ENCODE measurements at places on chromosomes 13 and 19.

DNA sequence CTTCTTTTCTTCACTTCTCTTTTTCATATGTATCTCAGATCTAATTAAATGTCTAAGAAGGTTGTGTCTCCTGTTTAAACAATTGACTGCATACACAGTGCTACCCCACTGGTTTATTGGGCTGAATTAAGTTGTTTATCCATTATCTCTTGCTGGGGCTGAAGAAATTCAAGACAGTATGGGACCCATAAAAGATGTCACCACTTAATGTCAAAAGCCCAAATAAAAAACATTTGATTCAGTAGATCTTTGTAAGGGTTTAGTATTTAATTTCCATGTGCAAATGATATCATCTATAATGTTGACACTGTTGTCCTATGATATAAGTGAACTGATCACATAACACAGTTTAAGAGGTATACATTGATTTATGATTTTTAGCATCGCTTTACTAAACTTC lies 1431.9 kb upstream of the PCDH20 start:
- no peak for DNase-seq

- DNase-seq: no peak
These were observed 294.1 kb downstream of the DLEU7 start for GRCh38 chr13:50549221-50549942.

GRCh38 chr19:4400135-4400936 lies at the start of gene SH3GL1:
Gene SH3GL1, minus strand, starts transcription at chr19:4400547. Its CDS starts 179 bp downstream, at chr19:4400368.
- DNase-seq: no peak

DNA sequence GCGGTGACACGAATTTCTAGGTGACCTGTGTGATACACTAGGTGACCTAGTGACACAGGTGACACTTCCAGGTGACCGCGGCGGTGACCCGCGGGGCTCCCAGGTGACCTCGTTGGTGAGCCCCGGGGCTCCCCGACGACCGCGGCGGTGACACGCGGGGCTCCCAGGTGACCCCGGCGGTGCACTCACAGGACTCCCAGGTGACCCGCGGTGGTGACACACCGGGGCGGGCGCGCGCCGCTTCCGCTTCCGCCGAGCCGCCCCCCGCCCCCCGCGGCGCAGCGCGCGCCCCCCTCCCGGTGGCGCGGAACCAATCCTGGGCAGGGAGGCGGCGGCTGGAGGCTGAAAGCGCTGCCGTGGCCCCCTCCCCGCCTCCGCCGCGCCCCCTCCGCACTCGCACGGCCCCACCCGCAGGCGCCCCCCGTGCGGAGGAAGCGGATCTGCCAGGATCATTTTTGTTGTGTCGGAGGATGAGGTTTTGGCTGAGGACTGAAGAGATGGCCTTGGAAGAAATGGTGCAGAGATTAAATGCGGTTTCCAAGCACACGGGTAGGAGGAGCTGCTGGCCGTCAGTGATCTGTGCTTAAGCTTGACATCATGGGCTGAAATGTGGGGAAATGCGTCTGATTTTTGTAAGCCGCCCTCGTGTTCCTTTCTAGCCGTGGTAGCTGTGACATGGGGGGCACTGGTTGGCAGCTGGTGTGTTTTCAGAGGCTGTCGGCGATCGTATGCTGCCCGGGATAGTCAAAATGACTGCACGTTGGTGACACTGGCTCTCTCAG lies at the start of gene MCF2L:
TSS of gene MCF2L (plus strand) at position 305 of the 782 bp plus-strand sequence. CDS start at position 471, 166 bp downstream.
- DNase-seq: peak; percentile 94

Measured in spinal cord (tissue), 10 donors.